Urinary bladder (tissue), 4 donors: ENCODE measurements at places on chromosomes 2 and 18. TPM values are rescaled to one million over a fixed set of nuclear protein-coding genes. Genes with fewer than 3 reads are reported as not detected.

KLHL30 gene
- 1.8 TPM for total RNA-seq

SPATA3 gene
- total RNA-seq, result not detected

GPR17 gene
- 0.11 TPM for total RNA-seq

KCNG3 gene
- 0.53 TPM for total RNA-seq
